ENCODE measurements at places on chromosomes 1 and 21.

DNA sequence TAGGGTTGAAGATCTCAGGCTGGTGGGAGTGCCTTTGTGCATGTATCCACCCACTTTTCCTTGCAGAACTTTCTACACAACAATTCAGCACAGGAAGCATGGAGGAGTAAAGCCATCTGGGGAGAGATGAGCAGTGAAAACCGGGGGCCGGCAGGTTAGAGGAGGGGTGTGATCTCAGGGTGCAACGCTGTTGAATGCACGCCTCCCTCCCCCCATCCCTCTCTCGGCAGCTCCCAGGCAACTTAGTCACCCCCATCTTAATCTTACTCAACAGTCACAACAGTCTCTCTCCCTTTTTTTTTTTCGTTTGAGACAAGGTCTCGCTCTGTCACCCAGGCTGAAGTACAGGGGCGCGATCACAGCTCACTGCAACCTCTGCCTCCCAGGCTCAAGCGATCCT, 16.6 kb upstream of the ABCG1 start:
- no peak for DNase-seq

GRCh38 chr1:24138476-24139221, 4.3 kb downstream of the IL22RA1 start:
- DNase-seq: no peak

DNA sequence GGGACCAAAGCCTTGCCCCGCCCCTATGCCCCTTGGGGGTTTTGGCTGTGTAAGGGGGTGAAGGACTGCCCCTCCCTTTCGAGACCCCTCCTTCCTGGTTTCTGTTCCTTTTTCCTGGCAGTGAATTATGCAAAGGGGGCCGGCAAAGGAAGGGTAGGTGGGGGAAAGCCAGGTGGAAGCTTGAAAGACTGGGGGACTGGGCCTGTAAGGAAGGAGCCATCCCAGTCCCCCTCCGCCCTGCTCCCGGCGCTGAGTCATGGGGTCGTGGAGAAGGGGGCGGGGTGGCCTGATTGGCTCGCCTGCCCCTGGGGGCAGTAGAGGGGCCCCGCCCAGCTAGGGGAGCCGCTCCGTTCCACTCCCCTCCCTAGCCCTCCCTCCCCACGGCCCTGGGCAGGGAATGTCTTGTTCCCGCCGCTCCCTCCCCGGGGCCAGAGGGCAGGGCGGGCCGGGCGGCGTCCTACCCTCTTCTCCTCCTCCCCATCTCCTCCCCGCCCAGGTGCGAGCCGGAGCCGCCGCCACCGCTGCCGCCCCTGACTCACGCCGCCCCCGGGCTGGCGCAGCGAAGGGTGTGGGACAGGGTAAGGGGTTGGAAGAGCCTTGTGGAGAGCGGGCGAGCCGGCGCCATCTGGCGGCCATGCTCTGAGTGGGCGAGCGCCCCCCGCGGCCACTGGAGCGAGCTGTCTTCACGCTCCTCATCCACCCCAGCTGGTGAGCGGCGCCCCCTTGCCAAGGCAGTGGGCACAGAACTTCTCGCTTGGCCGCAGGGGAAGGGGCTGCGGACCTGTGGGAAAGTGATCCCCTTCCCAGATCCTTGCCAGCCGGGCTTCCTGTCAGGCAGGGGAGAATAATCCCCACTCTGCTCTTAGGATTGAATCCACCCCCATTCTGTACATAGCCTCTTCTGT, 14.7 kb downstream of the ZBTB7B start:
- peak; percentile 93 for DNase-seq

- no peak for DNase-seq
These were observed 100.9 kb downstream of the ARHGEF10L start for GRCh38 chr1:17640393-17640792.

DNA sequence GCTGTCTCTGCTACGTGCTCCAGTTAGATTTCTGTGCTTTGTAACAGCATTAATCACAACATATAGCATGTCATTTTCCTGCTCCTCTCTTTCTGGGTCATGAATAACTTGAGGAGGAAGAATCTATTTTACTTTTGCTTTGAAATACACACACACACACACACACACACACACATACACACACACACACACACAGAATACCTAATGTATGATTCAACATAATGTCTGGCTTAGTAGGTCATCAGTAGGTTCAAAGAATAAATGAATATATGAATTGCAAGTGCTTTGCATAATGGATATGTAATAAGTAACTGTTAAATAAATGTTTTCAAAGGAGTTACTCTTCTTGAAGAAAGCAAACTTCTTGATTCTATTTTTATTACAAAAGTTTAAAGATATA, 249.0 kb downstream of the PDE4B start:
- DNase-seq: no peak

DNA sequence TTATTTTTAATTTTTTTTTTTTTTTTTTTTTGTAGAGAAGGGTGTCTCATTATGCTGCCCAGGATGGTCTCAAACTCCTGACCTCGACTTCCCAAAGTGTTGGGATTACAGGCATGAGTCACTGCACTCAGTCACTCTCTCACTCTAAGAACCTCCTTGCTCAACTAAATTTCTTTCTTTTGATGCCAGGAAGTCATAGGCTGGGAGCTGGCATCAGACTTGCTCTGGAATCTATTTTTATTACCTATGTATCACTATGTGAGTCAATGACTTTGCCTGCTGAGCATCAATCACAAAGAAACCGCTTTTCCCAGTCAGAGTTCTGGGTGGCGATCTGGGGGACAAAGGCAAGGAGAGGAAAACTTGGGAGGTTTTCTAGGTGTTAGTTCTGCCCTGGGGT, 35.5 kb upstream of the PARP1 start:
- DNase-seq: no peak

GRCh38 chr21:40057331-40057730, 190.1 kb downstream of the PCP4 start:
- DNase-seq: no peak

DNA sequence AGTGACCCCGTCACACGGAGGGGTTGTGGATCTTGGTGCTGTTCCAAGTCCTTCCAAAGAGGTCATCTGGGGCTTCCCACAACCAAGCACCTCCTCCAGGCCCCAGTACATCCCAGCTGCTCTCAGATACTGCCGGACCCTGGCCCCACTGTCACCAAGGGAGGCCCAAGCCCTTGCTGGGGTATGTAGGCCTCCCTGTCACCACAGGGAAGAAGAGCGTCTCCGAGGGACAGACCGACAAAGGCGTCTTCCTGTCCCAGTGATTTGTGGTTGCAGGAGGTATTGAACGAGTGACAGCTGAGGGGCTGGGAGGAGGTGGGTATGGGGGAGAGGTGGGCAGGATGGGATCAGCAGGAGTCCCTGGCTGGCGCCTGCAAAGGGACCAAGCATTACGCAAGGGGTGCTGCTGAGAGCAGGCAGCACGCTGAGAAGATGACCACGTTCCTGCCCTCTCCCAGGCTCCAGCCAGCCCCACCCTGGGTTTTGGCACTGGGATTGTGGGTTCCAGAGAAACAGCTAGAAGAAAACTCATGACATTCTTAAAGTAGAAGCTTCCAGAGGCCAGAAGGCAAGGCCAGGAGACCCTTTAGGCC, 29.7 kb downstream of the LRP8 start:
- no peak for DNase-seq

- DNase-seq: no peak
These were observed 908 bp downstream of the DDI2 start for GRCh38 chr1:15618077-15618654.

DNA sequence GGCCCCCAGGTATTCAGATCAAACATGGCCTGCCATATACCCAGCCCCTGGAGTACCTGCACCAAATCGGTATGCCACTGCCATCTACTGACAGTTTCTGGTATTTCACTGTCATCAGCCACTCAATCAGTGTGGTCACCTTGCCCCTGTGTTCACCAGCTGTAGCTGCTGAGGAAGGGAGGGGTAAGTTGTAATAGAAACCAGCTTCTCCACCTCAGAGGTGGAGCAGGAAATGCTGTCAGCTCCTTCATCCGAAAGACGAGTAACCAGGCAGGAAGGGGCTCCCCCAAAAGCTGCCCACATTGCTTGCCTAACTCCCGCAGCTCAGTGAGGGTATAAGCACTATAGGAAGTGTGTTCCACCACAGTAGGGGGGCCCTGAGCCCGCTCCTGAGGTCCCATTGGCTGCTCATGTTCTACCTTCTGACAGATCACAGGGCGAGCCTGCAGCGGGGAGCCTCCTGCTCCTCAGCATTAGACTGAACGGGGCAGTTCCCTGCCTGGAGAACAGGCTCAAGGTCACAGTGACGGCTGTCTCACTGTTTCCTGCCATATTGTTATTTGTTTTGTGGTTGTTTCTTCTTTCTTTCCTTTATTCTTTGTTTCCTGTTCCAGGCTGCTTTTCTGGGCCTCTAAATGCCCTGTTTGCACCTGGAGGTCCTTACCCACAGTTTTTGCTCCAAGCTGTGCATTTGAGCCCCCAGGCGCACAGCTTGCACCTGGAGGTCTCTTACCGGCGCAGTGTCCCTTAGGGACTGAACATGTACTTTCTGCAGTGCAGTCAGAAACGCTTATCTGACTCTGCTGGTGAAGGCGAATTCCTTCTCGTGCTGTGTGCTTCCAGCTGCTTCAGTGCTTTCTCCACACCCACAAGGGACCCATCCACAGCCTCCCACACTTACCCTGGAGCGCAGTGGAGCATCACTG, 1638.3 kb downstream of the MRPL39 start:
- peak; percentile 74 for DNase-seq

DNA sequence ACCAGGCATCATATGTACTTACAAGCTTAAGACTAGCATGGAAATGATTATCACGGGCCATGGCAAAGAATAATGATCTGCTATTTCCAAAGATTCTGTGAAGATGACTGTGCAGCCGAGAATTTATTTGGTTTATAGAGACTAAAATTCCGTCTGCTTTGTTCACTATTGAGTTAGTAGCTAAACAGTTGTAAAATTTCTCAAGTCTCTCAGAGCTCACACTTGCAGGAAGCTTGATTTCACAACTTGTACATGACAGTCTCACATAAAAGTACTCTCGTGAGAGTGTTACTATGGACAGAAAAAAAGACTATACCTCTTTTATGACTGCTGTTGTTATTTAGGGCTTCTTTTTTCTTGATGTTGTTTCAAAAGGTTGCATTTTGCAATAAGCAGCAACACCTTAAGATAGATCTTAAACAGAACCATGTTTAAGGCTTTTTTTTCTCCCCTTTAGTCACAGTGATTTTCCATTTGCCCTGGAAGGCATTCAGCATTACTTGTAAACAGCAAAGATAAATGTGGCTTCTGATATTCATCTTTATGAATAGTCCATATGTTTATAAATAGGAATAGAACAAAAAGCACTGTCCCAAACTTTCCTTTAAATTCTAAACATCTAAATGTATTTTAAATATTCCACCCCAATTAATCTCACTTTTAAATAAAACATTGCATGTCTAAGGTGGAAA, 24.8 kb downstream of the ST6GALNAC5 start:
- DNase-seq: no peak

GRCh38 chr1:177091040-177091439, 73.5 kb downstream of the ASTN1 start:
- DNase-seq: no peak

DNA sequence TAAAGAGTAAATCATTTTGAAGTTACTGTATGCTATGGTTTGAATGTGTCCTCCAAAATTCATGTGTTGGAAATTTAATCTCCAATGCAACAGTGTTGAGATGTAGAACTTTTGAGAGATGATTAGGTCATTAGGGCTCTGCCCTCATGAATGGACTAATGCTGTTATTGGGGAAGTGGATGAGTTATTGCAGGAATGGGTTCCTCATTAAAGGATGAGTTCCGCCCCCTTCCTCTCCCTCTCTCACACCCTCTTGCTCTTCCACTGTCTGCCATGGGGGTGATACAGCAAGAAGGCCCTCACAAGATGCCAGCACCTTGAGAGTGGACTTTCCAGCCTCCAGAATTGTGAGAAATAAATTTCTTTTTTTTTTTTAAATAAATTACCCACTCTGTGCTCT, 97.6 kb downstream of the ATP1A1 start:
- DNase-seq: no peak

- no peak for DNase-seq
These were observed 1.1 kb upstream of the SLC19A1 start for GRCh38 chr21:45543371-45543709.

- DNase-seq: no peak
These were observed 704.5 kb upstream of the ADGRL4 start for GRCh38 chr1:79711001-79711431.

DNA sequence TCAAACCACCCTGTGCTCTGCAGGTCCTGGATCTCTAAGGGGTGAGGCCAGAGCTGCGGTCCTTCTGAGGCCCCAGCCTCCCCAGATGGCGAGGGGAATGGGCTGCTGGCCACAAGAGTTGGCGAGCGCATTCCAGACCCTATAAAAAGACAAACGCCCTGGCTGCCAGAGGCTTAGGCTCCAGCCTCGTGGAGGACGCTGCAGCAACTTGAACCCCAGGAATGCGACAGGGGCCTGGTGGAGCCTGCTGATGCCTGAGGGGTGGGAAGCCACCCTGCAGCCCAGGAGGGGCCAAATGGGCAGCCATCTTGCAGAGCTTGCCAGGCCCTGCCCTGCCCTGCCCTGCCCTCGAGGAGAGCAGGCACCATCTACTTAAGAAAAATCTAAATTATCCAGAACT, 8.6 kb downstream of the CACNA1S start:
- no peak for DNase-seq

GRCh38 chr1:221708076-221708571, 33.8 kb downstream of the DUSP10 start:
- no peak for DNase-seq

DNA sequence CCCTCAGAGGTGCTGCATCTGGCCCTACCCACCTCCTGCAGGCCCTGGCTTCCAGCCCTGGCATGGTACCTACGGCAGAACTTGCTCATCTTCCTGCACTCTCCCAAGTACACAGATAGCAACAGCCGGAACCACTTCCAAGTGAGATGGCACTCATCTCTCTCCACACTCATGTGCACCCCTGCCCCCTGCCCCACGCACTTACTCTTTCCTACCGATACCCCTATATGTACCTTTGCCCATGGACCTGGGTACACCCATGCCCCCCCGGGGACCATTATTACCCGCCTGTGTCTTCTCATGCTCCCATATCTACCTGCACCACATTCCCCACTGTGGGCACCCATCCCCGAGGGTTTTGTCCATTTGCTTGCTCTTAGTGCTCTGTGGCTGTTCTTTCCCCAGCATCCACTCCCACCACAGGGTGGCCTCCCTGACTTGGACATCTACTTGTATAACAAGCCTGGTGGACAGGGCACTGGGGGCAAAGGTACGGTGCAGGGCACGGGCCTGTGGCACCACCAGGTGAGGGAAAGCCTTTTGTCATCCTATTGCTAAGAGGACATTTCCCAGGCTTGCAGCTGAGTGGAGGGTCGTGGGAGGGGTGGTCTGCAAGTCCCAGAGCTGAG, 14.7 kb downstream of the HYI start:
- no peak for DNase-seq

GRCh38 chr1:246106342-246106763, 400.7 kb downstream of the SMYD3 start:
- DNase-seq: no peak

- DNase-seq: no peak
These were observed 1041.3 kb upstream of the ADGRL4 start for GRCh38 chr1:80047791-80048190.

DNA sequence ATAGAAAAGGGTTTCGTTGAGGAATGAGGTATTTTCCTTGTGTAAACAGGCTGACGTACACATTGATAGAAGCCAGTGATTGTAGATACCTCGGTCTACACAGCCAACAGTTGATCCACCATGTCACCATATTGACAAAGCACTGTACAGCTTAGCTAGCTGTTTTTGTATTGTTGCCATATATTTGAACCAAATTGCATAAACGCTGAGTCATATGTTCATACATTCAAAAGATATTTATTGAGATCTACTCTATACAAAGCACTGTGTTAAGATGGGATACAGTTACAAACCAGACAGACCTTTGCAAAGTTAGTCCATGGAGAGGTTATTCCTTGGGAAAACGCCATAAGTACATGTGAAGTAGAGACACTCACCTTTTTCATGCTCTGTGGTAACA, 132.4 kb upstream of the ATP1B1 start:
- DNase-seq: no peak

All from WTC11 (cell line).